ENCODE measurements at places on chromosomes 3 and 15.

- peak; percentile 94 for DNase-seq
Observed at GRCh38 chr15:81189583-81190283, 6.9 kb upstream of the IL16 start.

DNA sequence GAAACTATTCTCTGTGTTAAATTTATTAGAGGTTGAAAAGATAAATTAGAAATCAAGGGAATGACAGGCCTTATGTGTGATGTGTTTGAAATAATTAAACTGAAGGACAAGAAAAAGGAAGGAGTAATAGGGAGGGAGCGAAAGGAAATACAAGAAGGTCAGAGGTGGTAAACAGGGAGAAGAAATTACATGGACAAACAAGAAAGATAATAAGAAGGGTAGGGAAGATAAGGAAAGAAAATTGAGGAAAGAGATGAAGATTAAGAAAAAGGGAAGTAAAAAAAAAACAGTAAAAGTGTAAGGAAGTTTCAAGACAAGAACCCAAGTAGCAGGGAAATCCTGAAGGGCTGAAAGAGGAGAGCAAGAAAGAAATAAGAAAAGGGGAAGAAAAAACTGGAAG, 26.2 kb upstream of the ANXA2 start:
- no peak for DNase-seq

- DNase-seq, result peak; percentile 26
Observed at GRCh38 chr15:95032156-95032555, 800.8 kb downstream of the MCTP2 start.

DNA sequence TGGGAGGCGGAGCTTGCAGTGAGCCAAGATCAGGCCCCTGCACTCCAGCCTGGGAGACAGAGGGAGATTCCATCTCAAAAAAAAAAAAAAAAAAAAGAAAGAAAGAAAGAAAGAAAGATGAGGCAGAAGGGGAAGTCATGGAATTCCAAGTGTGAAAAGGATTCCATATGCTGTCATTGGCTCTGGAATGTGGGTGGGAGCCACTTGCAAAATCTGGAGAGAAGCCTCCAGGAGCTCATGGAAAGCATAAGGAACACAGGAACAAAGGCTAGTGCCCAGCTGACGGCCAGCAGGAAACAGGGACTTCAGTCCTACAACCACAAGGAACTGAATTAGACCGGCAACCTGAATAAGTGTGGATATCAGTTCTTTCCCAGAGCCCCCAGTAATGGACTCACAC, 12.5 kb upstream of the TRAK1 start:
- DNase-seq, result peak; percentile 48

DNA sequence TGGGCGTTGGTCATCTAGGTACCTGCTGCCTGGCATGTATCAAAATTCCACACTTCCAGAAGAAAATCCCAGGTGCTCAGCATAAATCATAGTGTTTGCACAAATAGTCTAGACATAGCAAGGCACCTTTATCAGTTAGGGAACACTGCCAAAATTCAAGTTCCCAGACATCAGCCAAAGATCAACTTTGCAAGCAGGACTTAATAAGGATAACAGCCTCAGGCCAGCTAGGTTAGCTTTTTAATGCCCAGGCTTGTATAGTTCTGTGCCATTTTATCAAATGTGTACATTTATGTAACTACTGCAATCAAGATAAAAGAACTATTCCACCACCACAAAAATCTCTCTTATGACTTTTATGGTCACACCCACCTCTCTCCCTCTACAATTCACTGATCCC, 30.7 kb downstream of the DZIP3 start:
- DNase-seq, result no peak

GRCh38 chr15:100905850-100906249, 13.3 kb upstream of the LRRK1 start:
- DNase-seq, result no peak

GRCh38 chr15:98647026-98647773, 1.1 kb upstream of the IGF1R start:
- peak; percentile 49 for DNase-seq

- DNase-seq, result no peak
Observed at GRCh38 chr3:138336454-138336999, 6.9 kb upstream of the NME9 start.

DNA sequence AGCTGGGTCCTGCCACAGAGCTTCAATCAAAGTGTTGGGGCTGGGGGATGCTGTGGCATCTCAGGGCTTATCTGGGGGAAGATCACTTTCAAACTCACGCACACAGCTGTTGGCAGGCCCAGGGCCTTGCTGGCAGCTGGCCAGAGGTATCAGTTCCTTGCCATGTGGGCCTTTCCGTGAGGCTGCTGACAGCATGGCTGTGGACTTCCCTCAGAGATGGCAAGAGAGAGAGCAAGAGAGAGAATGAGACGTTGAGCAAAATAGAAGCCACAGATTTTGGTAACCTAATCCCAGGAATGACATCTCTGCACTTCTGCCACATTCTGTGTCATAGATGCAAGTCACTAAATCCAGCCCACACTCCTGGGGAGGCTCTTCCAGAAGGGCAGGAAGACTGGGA, 91.0 kb downstream of the TPRG1 start:
- DNase-seq, result peak; percentile 73

- DNase-seq, result no peak
Observed at GRCh38 chr3:134381831-134382442, 7.7 kb upstream of the AMOTL2 start.

All from RPMI7951 (cell line).